A172 (cell line): ENCODE measurements at places on chromosomes 5 and 9.
A peak's percentile ranks its signal among the peaks of the same experiment; 100 is the strongest.

DNA sequence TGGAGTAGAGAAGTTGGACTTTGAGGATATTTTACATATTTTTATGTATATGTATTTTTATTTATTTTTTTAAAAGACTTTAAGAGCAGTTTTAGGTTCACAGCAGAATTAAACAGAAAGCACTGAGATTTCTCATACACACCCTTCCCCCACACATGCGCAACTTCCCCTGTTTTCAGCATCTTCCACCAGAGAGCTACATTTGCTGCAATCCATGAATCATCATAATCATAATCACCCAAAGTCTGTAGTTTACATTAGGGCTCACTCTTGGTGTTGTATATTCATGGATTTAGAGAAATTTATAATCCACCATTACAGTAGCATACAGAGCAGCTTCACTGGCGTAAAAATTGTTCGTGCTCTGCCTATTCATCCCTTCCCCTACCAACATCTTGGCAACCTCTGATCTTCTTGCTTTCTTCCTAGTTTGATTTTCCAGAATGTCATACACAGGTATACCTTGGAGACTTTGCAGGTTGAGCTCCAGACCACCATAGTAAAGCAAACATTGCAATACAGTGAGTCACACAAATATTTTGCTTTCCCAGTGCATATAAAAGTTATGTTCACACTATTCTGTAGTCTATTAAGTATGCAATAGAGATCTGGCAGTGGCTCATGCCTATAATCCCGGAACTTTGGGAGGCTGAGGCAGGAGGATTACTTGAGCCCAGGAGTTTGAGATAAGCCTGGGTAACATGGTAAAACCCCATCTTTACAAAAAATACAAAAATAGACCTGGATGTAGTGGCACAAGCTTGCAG, 9.6 kb upstream of the CCDC171 start:
- no peak for DNase-seq

DNA sequence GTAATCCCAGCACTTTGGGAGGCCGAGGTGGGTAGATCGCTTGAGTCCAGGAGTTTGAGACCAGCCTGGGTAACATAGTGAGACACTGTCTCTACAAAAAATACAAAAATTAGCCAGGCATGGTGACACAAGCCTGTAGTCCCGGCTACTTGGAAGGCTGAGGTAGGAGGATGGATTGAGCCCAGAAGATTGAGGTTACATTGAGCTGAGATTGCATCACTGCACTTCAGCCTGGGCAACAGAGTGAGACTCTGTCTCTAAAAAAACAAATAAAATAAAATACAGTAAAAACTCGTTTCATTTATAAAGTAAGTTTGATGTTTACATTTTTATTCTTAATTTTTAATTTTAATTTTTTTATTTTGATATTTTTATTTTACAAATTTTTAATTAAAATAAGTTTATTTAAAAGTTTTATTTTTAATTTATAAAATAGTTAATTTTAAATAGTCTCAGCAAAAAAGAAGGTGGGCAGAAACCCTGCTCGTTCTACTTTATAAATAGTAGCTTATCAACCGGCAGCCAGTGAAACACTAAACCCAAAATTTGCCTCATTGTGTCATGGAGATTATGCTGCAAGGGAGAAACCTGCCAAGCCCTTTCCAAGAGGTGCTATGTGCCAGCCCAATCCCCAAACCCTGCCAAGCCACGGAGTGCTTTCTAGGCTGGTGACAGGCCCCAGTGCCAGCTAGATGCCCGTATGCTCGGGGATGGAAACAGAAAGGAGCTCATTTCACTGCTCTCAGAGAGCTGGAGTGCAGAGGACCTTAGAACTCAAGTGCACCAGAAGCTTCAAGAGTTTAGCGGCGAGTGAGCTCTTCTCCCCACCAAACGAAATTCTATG, 38.9 kb downstream of the SERINC5 start:
- DNase-seq = no peak

- peak; percentile 98 for DNase-seq
These were observed at the start of gene TOR4A for GRCh38 chr9:137277329-137278041. Gene TOR4A, plus strand, starts transcription at chr9:137277726. Its CDS starts 964 bp downstream, at chr9:137278690.

GRCh38 chr5:52769061-52769460, 18.7 kb upstream of the ITGA1 start:
- no peak for DNase-seq

- DNase-seq = no peak
These were observed 42.1 kb upstream of the FAM240B start for GRCh38 chr9:38761999-38762398.

DNA sequence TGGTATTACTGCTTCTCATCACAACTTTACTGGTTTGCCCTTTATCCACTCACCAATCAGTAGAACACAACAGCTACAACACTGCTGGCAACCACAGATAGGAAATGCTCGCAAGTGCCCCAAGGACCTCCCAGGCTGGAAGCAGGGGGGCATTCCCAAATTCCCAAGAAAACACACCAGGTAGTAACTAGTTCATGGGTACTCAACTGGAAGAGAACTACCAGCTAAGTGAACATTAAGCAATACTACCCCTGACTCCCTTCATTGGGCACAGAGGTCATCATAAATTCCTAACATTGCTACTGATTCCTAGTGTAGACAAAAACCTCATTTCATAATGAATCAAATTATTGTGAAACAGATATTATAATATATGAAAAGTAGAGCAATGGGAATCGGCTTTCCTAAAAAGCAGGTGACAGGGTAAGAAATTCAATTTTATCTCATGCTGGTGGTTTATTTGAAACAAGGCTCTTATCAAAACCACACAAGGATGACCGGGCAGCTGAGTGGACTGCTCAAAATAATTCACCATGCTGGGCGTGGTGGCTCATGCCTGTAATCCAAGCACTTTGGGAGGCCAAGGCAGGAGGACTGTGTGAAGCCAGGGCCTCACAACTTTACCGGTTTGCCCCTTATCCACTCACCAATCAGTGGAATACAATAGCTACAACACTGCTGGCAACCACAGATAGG, 81.6 kb downstream of the TLE1 start:
- DNase-seq = no peak

- DNase-seq = no peak
These were observed 583.1 kb downstream of the CCDC171 start for GRCh38 chr9:16135968-16136367.

- DNase-seq = no peak
These were observed 111.0 kb downstream of the CD180 start for GRCh38 chr5:67085616-67086015.

- no peak for DNase-seq
These were observed 18.2 kb downstream of the FAF2 start for GRCh38 chr5:176466245-176466871.

DNA sequence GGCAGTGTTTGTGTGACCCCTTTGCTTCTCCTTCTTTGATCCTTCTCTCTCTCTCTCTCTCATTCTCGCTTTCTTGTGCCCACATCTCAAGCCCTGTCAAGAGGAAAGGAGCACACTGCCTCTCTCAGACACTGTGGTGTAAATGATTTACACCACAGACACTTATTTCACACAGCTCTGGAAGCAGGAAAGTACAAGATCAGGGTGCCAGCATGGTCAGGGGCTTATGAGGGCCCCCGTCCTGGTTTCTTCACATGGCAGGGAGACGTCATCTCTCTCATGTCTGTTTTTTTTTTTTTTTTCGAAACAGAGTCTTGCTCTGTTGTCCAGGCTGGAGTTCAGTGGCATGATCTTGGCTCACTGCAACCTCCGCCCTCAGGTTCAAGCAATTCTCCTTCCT, 6.4 kb downstream of the FABP6 start:
- DNase-seq = no peak

GRCh38 chr9:34405719-34406118, 29.0 kb upstream of the MYORG start:
- peak; percentile 46 for DNase-seq

DNA sequence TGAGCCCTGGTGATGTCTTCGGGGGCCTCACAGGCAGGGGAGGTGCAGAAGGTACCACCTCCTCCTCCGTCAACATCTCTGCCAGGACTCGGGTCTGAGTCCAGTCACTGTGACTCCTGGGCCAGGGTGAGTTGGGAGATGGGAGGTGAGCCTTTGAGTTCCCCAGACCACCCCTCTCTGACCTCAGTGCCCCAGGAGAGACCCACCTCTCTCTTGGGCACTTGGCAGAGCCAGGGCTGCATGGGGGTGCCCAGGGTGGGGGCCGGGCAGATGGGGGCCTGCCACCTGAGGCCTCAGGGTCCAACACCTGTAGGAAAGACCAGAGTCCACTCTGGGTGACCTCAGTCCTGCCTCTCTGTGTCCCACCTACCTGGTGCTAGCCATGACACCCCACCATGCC, 6.8 kb downstream of the KIF12 start:
- no peak for DNase-seq

DNA sequence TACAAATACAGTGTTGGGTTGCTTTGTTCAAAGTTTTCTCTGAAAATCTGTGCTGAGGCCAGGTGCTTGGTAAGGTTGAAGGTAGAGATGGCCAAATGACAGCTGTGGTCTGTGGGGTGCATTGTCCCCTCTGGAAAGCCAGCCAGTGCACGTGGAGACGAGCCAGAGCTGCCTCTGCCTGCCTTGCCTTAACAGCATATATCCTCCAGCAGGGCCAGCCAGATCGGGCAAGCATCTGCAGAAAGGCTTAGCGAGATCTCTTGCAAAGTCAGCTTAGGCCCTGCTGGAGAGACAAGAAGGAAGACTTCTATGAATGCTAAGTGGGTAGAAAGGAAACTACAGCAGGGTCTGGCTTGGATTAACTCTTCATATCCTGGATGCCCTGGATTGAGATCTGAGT, 49.5 kb downstream of the GRIA1 start:
- DNase-seq = no peak

DNA sequence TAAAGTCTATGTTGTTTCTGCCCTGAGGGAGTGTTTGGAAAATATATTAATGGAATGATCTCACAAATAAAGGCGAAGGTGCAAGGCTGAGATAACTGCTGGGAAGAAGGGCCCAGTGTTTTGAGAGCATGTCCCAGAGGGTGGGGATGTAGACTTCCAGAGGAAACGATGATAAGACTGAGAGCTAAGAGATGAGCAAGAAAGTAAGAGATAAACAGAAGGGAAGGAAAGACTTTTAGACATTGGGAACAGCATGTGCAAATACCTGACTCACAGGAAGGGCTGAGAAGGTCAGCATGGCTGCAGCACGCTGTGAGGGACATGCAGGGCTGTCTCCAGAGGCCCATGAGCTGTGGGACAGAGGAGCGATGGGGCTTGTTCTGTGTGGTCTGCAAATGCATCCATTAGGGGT, 19.9 kb upstream of the ADRB2 start:
- DNase-seq = no peak

DNA sequence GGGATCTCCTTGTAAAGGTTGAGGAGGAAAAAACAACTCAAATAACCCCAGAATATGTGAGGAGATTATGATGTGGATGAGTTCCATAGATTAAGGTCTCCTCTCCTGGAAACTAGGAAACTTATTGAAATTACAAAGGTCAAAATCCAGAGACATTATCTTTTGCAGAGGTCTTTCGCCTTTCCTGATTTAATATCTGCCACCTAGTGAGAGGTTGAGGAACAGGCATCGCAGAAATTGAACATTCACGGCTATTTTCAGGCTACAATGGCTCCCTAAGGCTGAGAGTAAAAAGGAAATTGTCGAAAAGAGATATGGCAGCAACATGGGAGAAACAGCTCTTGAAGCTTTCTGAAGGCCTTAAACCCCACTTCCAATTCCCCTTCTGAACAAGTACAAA, 127.5 kb upstream of the PLCXD3 start:
- DNase-seq = peak; percentile 3

GRCh38 chr9:28650327-28650726, 1077.0 kb upstream of the C9orf72 start:
- DNase-seq = no peak

- no peak for DNase-seq
These were observed 12.5 kb downstream of the ST8SIA4 start for GRCh38 chr5:100890461-100891008.

DNA sequence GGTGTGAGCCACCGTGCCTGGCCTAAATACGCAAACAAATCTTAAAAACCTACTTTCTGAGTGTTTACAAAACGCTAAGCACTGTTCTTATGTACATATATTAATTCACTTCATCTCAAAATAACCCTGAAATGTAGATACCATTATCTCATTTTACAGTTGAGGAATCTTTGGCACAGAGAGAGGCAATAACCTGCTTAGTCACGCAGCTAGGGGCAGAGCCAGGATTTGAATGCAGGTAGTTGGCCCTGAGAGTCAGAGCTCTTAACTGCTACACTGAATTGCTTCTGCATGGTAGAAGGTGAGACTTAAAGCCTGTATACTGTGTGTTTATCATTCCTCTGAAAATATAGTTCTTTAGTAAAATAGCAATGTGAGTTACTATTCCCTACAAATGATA, 21.9 kb downstream of the ARHGEF37 start:
- no peak for DNase-seq

DNA sequence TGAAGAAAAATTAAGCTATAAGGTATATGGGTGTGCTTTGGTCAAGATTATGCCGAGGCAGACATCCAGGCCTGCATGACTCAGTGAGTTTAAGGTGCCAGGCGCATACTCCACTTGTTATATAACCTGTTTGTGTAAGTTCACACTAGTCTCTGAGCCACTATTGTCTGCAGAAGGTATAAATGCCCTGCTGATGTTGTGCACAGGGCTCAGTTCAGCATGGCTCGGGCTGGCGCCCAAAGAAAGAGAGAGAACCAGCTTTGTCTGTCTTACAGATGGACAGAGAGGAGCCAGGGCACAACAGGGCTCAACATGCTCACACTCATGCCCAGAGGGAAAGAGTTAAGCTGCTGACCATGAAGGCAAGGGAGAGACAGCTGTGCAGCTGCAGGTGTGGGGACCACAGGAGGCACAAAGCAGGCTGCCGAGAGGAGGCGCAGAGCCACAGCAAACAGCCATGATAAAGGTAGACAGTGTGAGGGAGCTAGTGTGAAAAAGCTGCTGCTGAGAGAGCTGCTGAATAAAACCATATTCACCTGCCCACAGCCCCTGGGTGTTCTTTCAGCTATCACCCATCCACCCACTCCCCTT, 1587.6 kb upstream of the C9orf72 start:
- no peak for DNase-seq

- DNase-seq = no peak
These were observed 50.1 kb upstream of the GLRX start for GRCh38 chr5:95872346-95873268.

- DNase-seq = no peak
These were observed 402.1 kb downstream of the PRELID2 start for GRCh38 chr5:145433077-145433476.

GRCh38 chr9:96417661-96418082, 498 bp downstream of the ZNF367 start:
- no peak for DNase-seq
